ENCODE measurements at places on chromosomes 7 and 10.
A peak's percentile ranks its signal among the peaks of the same experiment; 100 is the strongest.

DNA sequence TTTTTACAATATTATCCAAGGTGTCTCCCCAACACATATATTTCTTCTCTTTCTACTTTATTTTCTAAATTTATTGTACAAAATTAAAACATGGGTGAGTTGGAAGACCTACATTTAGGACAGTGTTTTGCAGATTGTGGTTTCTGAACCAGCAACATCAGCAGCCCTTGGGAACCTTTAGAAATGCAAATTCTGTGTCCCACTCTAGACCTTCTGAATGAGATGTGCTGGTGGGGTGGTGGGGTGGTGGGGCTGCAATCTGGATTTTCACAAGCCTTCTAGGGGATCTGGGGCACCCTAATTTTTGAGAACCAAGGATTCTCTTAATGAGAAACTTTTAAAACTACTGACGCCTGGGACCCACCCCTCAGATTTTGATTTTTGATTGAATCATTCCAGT is 7.4 kb upstream of the PAPSS2 start:
- peaks cover 3% of the 10 kb centered on the region for H3K27me3 ChIP-seq
- no peaks in the 10 kb centered on the region for H3K36me3 ChIP-seq
- peaks cover 18% of the 10 kb centered on the region for H3K4me1 ChIP-seq
- H3K27ac ChIP-seq = no peak overlapping the region

DNA sequence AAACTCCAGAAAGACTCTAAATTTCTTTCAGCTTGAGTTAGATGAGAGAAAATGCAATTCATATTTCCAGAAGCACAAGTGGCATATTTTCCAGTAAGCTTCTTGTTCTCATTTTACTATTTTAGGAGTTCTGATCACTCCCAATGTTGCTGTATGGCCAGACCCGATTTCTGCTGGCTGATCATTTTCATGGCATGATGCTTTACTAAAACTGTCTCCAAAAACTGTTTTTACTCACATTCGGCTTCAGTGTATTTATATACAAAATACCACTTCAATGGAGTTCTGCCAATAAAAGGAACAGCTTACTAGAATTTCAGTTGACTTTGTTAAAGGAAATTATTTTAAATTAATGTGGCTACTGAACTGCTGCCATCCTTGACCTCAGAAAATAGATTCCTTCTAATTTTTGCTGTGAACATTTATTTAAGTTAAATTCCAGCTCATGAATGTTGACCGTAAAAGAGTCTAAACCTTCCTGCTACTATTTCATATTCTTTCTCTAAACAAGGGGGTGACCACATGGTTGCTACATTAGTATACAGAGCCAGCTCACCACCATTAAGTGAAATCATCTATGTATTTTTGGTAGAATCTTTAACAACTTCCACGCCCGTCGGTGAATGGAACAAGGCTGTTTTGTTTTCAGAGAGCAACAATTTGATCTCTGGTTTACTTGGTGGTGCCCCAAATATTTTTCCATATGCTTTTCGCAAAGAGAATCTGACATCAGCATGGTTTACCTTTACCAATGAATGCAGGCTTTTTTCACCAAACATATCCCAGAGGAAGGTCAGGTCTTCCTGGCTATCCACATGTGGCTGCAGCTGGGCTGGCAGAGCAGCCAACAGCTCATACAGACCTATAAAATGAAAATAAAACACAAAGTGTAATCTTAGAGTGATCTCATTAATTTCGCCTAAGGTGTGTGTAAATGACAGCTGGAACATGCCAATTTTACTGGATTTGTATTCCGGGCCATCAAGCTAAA is 101.2 kb downstream of the MPP7 start:
- DNase-seq = no peak
- peaks cover under 1% of the 10 kb centered on the region for H3K27me3 ChIP-seq
- H3K27ac ChIP-seq = no peak overlapping the region

GRCh38 chr10:103763374-103764202 is 91.8 kb downstream of the SH3PXD2A start:
- H3K27ac ChIP-seq = peak overlapping the region; percentile 91
- 0 out of 2 replicates have a peak, but pooled peaks cover 2% of the 10 kb centered on the region for H3K27me3 ChIP-seq
- peaks cover 6% of the 10 kb centered on the region for H3K36me3 ChIP-seq
- H3K4me1 ChIP-seq = peaks cover 88% of the 10 kb centered on the region
- no peak for DNase-seq

GRCh38 chr10:47449102-47449978 is 34.6 kb downstream of the ANXA8 start:
- no peak for DNase-seq
- peaks cover 11% of the 10 kb centered on the region for H3K36me3 ChIP-seq
- no peak overlapping the region for H3K4me3 ChIP-seq
- H3K27me3 ChIP-seq = peaks cover 16% of the 10 kb centered on the region

DNA sequence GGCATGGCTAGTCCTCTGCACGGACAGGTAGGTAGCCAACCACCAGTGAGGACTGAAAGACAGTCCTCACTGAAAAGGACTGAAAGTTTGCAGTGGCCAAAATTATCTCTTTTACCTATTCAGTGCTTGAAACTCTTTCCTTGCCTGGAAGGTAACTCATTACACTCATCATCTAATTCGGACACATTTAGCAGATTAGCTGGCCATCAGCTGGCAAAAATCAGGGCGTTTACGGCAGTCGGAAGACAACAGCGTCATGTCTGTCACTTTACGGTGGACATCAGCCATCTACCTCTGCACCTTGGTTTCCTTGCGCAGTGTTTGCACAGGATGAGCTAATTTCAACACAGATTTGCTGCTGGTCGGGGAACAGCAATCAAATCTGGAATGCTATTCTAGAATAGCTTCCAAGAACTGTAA is 740 bp downstream of the ANXA7 start:
- H3K27ac ChIP-seq = peak overlapping the region; percentile 91
- DNase-seq = no peak
- H3K36me3 ChIP-seq = peaks cover 6% of the 10 kb centered on the region
- H3K27me3 ChIP-seq = no peaks in the 10 kb centered on the region
- peak overlapping the region; percentile 94 for H3K4me3 ChIP-seq

GRCh38 chr10:124354411-124355382 is 64.0 kb downstream of the OAT start:
- H3K4me3 ChIP-seq = peak overlapping the region; percentile 91
- H3K36me3 ChIP-seq = no peaks in the 10 kb centered on the region
- peak; percentile 56 for DNase-seq
- peaks cover 14% of the 10 kb centered on the region for H3K27me3 ChIP-seq
- H3K4me1 ChIP-seq = peaks cover 19% of the 10 kb centered on the region

DNA sequence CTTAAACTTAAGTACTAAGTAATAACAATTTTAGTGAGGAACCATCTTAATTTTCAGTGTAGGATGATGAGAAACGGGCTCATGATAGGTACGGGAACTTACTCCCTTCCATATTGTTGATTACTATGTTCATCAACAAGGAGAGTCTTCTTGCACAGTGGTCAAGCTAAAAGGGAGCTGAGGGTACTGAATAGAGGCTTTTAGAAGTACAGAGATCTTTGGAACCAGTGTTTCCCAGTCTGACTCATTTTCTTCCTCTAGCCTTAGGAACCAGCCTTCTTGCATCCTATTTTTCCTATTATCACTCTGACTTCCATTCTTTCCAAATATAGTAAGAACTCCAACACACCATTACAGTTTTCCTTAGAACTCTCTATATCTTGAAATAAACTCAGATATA is 17.6 kb upstream of the SEMA3D start:
- H3K36me3 ChIP-seq = 0 out of 2 replicates have a peak, but pooled peaks cover 5% of the 10 kb centered on the region
- no peak for DNase-seq
- H3K4me3 ChIP-seq = no peak overlapping the region
- H3K4me1 ChIP-seq = no peaks in the 10 kb centered on the region
- no peak overlapping the region for H3K27ac ChIP-seq

GRCh38 chr7:107332488-107333269 is 137.2 kb upstream of the GPR22 start:
- no peak for DNase-seq
- H3K4me1 ChIP-seq = peaks cover 23% of the 10 kb centered on the region
- H3K27ac ChIP-seq = no peak overlapping the region
- H3K27me3 ChIP-seq = no peaks in the 10 kb centered on the region
- H3K36me3 ChIP-seq = peaks cover 10% of the 10 kb centered on the region

GRCh38 chr7:112272921-112273561 is 66.5 kb downstream of the ZNF277 start:
- H3K36me3 ChIP-seq = no peaks in the 10 kb centered on the region
- peaks cover 6% of the 10 kb centered on the region for H3K4me1 ChIP-seq
- DNase-seq = no peak
- H3K27ac ChIP-seq = no peak overlapping the region

GRCh38 chr10:69435966-69436520 is 15.2 kb upstream of the TSPAN15 start:
- H3K27me3 ChIP-seq = peaks cover 2% of the 10 kb centered on the region
- H3K4me1 ChIP-seq = peaks cover 48% of the 10 kb centered on the region
- H3K4me3 ChIP-seq = no peak overlapping the region
- no peak overlapping the region for H3K27ac ChIP-seq
- no peak for DNase-seq

GRCh38 chr10:6877336-6877721 is 297.3 kb upstream of the PRKCQ start:
- H3K27ac ChIP-seq = no peak overlapping the region
- no peaks in the 10 kb centered on the region for H3K36me3 ChIP-seq
- peaks cover 8% of the 10 kb centered on the region for H3K27me3 ChIP-seq

- no peak for DNase-seq
- H3K4me3 ChIP-seq = no peak overlapping the region
These were observed 72.9 kb downstream of the CDHR3 start for GRCh38 chr7:106036004-106036403.

DNA sequence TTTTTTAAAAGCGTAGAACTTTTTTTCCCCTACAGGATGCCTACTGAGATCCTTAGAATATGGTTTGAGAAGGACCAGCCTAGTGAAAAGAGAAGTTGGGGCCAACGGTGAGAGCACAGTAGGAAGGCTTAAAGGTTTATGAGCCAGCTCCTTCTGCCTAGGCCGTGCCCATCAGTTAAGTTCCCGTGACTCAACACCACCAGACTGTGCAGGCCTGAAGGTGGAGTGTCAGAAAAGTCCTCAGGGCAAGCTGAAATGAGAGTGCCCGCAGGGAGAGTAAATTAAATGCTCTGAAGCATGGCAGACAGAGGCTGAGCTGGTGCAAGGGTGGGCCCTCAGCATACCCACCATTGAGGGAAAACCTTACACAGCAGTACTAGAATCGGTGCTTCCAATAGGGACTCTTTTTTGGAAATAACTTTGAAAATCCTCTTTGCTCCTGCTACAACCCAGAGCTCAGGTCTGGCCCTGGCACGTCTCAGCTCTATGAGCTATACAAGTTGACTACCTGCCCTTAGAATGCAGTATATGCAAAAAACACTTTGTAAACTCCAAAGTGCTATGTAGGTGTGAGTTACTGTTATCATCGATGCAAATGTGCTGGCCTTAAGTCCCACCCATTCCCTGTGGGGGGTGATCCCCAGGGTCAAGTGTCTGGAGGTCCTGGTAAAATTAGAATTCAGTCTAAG is 15.2 kb upstream of the C10orf67 start:
- H3K27ac ChIP-seq = no peak overlapping the region
- H3K4me3 ChIP-seq = no peak overlapping the region
- no peak for DNase-seq
- peaks cover 7% of the 10 kb centered on the region for H3K27me3 ChIP-seq

GRCh38 chr7:27873981-27874957 is 134.3 kb downstream of the TAX1BP1 start:
- no peak for DNase-seq
- peaks cover 13% of the 10 kb centered on the region for H3K4me1 ChIP-seq
- H3K4me3 ChIP-seq = no peak overlapping the region
- no peak overlapping the region for H3K27ac ChIP-seq
- H3K27me3 ChIP-seq = peaks cover 2% of the 10 kb centered on the region

DNA sequence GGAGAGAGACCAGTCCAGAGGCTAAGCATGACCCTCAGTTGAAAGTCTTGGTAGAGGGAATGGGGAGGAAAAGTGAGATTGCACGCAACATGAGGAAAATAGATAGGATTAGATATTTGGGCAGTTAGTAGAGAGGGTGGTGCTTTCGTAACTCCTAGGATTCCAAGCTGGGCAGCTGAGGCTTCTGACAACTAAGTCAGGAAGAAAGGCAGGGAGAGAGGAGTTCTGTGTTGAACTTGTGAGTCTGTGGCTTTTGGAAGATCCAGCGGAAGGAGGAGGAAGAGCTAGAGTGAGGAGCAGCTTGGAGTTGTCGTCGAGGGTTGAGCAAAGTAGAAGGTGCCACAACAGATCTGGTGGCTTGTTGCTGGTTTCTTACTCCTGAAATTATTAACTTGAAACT is 21.8 kb downstream of the CUL1 start:
- H3K27me3 ChIP-seq = peaks cover 3% of the 10 kb centered on the region
- H3K36me3 ChIP-seq = peaks cover 24% of the 10 kb centered on the region
- peaks cover 65% of the 10 kb centered on the region for H3K4me1 ChIP-seq
- DNase-seq = no peak
- H3K27ac ChIP-seq = no peak overlapping the region
- H3K4me3 ChIP-seq = no peak overlapping the region

DNA sequence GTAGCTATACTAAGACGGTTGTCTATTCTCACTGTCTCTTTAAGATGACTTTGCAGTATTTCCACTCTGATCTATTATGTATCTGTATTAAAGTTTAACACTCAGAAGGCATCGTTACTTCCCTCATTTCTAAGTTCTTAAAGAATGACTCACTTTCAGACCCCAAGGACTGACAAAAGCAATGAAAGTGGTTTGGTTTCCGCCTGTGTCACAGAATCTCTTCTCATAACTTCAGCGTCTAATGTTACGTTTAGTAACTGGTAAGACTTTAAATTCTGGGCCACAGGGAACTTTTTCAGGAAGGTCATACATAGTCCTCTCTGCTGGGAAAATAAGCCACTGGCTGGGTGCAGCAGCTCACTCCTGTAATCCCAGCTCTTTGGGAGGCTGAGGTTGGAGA is 892.0 kb upstream of the AUTS2 start:
- no peaks in the 10 kb centered on the region for H3K27me3 ChIP-seq
- DNase-seq = no peak
- peak overlapping the region; percentile 43 for H3K4me3 ChIP-seq
- H3K36me3 ChIP-seq = no peaks in the 10 kb centered on the region

- no peaks in the 10 kb centered on the region for H3K36me3 ChIP-seq
- H3K27me3 ChIP-seq = peaks cover 2% of the 10 kb centered on the region
- DNase-seq = no peak
- no peaks in the 10 kb centered on the region for H3K4me1 ChIP-seq
- H3K4me3 ChIP-seq = no peak overlapping the region
These were observed 58.0 kb downstream of the AHCYL2 start for GRCh38 chr7:129282865-129283264.

DNA sequence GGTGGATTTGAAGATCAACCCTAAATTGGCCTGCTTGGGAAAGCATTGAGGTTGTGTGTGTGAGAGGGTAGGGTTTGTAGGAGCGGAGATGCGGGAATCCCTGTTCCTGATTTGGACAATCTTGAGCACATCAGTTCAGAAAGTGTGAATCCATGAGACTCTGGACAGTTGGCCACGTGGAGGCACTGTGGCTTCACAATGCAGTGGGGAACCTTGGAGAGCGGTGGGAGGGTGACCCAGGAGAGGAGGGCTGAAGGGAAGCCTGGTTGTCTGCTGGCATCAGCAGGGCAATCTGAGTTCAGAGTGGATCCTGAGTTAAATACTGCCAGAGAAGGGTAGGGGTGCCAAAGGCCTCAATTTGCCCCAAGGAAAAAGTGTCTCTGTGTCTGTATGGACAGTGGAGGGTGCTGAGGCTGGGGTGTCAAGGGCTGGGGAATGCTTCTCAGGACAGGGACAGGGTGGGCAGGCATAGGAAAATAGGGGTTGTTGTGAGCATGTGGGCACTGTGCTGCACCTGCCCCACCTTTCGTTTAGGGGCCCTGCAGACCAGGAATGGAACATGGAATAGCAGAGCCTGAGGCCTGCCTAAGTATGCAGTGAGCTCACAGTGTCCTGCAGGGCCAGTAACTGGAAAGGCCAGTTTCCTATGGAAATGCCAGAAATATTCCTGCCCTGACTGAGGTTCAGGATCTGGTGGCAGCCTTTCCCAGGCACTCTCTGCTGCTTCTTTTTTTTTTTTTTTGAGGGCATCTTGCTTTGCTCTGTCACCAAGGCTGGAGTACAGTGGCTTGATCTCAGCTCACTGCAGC is 162.9 kb upstream of the PRSS58 start:
- H3K4me1 ChIP-seq = peaks cover 8% of the 10 kb centered on the region
- peak; percentile 45 for DNase-seq
- H3K27me3 ChIP-seq = peaks cover 3% of the 10 kb centered on the region
- no peak overlapping the region for H3K4me3 ChIP-seq
